HFFc6 (cell line): ENCODE measurements at places on chromosomes 11 and 22.

GRCh38 chr22:47807506-47807905 is 1045.1 kb downstream of the TBC1D22A start:
- no peak for DNase-seq
- H3K4me1 ChIP-seq: no peaks in the 10 kb centered on the region
- peaks cover 6% of the 10 kb centered on the region; the same call in 1 of the 2 replicates for H3K36me3 ChIP-seq
- H3K4me3 ChIP-seq: no peak overlapping the region
- H3K27ac ChIP-seq: no peak overlapping the region

DNA sequence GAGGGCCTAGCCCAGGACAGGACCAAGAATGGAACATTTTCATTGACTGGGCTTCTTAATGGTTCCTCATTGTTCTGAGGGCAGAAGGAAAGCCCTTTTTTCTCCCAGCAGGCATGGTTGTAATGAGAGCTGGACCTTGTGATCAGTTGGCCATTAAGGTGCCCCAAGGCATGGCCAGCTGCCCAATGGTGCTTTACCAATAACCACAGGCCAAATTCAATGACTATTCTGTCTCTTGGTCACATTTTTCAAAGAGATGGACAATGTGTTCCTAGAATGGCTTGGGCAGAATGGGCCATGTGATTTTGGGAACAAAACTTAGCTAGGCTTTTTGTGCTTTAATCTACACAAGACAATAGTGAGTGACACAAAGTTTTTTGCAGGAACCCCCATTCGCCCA is 7.3 kb downstream of the NAV2 start:
- H3K4me3 ChIP-seq: no peak overlapping the region
- peaks cover 91% of the 10 kb centered on the region for H3K4me1 ChIP-seq
- H3K36me3 ChIP-seq: peaks cover 37% of the 10 kb centered on the region; the same call in 1 of the 2 replicates
- no peak for DNase-seq
- no peaks in the 10 kb centered on the region for H3K27me3 ChIP-seq
- no peak overlapping the region for H3K27ac ChIP-seq

- H3K27ac ChIP-seq: no peak overlapping the region
- H3K27me3 ChIP-seq: no peaks in the 10 kb centered on the region; the same call in 1 of the 2 replicates
- DNase-seq: no peak
- no peaks in the 10 kb centered on the region for H3K36me3 ChIP-seq
- H3K4me1 ChIP-seq: peaks cover 42% of the 10 kb centered on the region
- no peak overlapping the region for H3K4me3 ChIP-seq
Observed at GRCh38 chr11:132057266-132057665, 686.9 kb downstream of the NTM start.

GRCh38 chr11:110713449-110713776 is 1.2 kb upstream of the ARHGAP20 start:
- no peaks in the 10 kb centered on the region; the same call in 1 of the 2 replicates for H3K27me3 ChIP-seq
- H3K36me3 ChIP-seq: no peaks in the 10 kb centered on the region
- peak overlapping the region; percentile 83 for H3K4me3 ChIP-seq
- DNase-seq: no peak

- no peak overlapping the region for H3K4me3 ChIP-seq
- no peak overlapping the region for H3K27ac ChIP-seq
- H3K36me3 ChIP-seq: no peaks in the 10 kb centered on the region
- DNase-seq: no peak
- peaks cover 7% of the 10 kb centered on the region; the same call in 1 of the 2 replicates for H3K4me1 ChIP-seq
Observed at GRCh38 chr22:41779929-41780505, 20.5 kb upstream of the CCDC134 start.
